ENCODE measurements at places on chromosomes 16 and 17.

GRCh38 chr17:70774339-70775117 is 605.2 kb downstream of the KCNJ2 start:
- no peak for DNase-seq

- DNase-seq = no peak
Measured at GRCh38 chr16:47847220-47847970, 308.4 kb downstream of the ABCC12 start.

DNA sequence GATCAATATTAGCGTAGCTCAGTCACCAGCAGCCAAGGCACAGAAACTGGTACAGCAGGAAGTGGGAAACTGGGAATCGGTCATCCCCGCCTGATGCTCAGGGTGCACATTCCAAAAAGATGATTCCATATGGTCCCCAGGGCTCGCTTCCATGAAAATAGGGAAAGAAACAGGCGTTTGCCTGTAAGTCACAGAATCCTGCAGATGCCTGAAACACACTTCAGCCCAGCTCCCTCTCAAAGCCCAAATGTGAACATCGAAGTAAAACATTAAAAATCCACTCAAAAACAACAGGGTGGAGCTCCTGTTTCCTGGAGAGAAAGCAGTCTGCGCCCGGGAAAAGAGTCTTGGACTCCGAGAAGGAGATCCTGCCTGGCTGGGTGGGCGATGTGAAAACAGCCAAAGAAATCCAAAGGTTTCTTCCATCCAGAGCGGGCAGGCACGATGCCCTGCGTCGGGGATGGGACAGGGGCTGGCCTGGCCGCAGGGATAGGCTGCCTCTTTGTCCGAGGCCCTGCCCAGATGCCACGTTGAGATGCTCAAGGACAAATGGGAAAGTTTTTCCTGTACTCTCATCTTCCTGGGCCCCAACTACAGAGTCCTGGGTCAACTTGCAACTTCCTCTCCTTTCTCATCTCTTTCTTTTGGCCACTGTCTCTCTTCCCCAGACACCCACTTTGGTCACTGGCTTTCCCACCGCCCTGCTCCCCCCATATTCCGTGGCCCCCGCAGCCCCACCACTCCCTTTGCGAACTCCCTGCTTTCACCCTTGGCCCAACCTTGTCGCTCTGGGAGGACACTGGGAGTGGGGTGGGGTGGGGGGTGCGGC is 743 bp downstream of the WIPI1 start:
- peak; percentile 74 for DNase-seq

GRCh38 chr17:19945009-19945626 is 32.5 kb downstream of the AKAP10 start:
- no peak for DNase-seq

DNA sequence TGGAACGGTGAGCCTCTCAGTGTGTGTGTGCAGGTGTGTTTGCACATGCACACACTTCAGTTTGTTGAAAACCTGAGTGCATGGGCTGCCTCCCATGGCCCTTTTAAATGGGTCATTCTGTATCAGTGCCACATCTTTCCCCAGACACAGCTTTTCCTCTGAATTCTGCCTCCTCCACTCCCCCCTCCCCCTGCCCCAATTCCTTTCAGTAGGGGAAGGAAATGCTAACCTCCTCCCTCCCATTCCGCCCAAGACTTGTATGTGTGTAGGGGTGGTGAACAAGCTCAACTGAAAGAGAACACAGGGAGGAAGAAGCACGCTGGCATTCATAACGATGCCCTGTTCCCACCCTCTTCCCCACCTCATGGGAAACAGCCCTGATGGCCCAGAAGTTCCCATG is 34.3 kb downstream of the C17orf75 start:
- peak; percentile 27 for DNase-seq

- DNase-seq = no peak
Measured at GRCh38 chr17:75647061-75647460, 13.8 kb downstream of the SMIM5 start.

DNA sequence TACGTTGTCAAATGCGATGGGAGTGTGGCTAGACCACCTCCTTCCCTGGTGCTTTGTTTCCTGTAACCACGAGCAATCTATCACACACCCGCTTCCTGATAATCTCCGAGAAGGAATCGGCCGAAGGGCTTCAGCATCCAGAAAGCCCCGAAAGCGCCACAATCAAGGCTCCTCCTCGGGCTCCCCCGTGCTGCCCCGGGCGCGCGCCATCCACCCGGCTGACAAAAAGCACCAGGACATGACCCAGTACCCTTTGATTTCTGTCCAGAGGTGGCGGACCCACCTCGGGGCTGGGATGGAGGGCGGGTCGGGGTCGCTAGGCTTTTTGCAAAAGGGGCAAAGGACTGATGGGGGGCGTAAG is 743 bp upstream of the ARMC7 start:
- DNase-seq = no peak

- DNase-seq = no peak
Measured at GRCh38 chr16:561957-562938, 2.1 kb downstream of the PRR35 start.

All from NCI-H146 (cell line).